Small intestine (tissue), 16 donors: ENCODE measurements at places on chromosomes 3 and 15. TPM values are rescaled to one million over a fixed set of nuclear protein-coding genes. Genes with fewer than 3 reads are reported as not detected.
A peak's percentile ranks its signal among the peaks of the same experiment; 100 is the strongest.

The KBTBD13 gene
- polyA plus RNA-seq = not detected

The CCR8 gene
- polyA plus RNA-seq = 0.09 TPM

DNA sequence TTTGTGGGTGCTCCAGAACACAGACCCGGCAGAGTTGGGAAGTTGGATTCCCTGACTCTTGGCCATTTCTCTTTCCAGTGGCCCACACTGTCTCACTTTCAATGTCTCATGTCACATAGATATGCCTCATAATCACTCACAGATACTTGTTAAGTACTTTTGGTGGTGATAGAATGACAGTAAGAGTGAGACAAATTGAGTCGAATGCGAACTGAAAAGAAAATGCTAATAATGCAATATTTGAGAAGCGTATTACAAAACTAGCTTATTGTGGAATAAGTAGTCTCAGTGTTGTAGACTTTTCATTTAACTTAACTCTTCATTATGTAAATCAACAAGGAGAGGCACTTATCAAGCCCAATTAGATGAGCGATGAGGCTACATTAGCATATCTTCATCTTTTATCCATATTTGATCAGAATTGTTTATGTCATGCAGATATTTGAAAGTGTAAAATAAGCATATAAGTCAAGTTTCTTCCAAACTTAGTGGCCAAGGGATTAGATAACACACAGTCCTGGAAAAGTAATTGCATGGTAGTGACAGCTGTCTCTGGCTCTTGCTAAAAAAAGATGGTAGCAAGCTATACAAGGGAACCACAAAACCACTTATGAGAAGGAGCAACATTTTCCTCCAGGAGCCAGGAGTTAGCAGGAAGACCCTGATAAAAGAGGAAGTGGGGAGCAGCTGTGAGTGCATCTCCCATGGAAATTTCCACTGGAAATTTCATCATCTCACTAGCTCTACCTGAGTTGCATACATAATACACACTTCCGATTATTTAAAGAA is 243.6 kb downstream of the ARRDC4 start:
- no peak for DNase-seq

DNA sequence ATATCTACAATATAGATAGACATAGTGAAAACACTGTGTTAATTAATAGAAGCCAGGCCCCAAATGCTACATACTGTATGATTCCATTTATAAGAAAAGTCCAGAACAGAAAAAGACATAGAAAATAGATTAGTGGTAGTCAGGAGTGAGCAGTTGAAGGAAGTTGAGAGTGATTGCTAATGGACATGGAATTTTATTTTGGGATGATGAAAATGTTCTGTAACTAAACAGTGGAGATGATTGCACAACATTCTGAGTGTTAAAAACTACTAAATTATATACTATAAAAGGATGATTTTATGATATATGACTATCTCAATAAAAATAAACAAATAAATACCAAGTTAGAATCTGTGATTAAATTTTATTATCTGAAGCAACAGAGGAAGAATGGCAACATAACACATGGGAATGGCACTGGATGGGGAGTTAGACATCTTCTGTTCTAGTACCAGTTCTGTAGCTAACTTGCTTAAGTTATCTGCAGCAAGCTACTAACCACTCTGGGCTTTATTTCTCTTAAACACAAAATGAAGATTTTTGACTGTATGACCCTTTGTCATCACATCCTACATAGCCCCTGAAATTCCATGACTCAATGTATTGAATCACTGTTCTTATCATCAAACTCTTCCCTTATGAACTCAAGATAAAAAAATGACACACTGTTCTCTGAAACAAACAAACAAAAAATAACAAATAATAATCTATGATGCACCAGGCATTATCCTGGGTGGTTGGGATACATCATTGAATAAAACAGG is 612.7 kb downstream of the TBL1XR1 start:
- no peak for DNase-seq

DNA sequence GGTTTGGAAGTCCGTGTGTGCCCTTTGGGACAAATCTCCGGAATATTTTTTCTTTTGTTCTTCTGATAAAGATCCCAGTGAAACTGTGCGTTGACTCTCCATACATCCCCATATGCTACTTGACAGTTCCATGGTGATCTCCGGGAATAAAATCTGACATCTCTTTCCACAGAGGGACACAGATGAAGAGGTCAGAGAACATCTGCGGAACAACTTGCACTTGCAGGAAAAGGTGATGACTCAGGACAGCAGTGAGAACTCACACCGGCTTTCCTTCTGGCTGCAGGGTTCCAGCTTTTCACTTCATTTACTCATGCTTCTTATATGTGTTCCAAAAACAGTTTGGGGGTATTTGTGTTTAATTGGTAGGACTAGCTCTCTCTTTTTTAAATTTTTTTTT is 157.5 kb upstream of the CHRM5 start:
- DNase-seq = no peak

DNA sequence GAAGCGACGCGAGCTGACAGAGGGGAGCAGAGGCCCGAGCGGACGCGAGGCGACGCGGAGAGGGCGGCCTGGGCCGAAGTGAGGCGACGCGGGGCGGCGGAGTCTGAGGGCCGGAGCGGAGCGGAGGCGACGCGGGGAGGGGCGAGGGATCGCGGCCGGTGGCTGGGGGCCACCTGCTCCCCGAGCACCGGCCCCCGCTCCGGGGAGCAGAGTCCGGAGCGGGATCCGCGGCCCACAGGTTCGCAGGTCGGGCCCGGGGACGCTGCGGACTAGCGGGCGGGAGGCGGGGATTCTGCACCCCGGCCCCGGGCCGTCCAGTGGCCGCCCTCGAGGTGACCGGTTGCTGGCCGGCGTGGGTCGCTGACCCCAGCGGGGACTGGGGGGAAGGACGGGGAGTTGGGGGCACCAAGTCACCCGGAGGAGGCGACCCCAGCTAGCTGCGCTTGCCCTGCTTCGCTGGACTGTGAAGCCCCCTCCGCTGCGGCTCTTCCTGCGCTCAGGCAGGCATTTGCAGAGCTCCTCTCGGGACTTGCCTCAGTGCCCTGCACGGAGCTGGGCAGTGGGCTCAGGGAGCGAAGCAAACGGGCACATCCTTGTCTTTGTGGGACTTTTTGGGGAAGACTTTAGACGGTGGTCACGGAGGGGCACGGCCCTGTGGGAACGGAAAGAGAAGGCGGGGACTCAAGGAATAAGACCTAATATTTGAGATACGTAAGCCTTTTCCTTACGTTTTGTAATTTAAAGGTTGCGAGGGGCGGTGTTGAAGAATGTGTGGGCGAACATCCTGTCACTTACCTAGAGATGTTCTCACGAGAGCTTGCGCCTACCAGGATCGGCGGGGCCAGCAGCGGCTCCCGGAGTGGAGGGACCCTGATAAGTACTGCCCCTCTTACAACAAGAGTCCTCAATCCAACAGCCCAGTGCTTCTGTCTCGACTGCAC is 566 bp downstream of the HMCES start:
- peak; percentile 39 for DNase-seq

- no peak for DNase-seq
Observed at GRCh38 chr3:142168514-142168913, 19.2 kb upstream of the TFDP2 start.

GRCh38 chr15:51401872-51402517 is 60.5 kb downstream of the GLDN start:
- DNase-seq = peak; percentile 4

DNA sequence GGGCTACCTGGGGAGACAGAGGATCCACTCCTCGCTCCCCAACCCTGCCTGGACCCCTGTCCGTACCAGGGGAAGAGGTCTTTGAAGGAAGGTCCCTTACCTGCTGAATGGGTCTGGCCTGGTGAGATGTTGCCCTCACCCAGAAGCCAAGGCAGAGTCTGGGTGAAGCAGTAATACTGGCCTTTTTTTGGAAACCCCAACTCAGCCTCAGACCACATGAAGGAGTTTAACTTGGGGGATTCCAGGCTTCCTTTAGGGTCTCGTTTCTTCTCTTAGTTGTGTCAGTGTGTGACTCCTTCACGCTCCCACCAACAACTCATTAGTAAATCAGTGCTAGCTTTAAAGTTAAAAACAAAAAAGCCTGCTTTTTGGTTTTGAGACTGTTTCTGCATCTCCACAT is 45.6 kb downstream of the RTP1 start:
- DNase-seq = no peak
